ENCODE measurements at places on chromosomes 12 and 14. TPM values are rescaled to one million over a fixed set of nuclear protein-coding genes. Genes with fewer than 3 reads are reported as not detected.

DNA sequence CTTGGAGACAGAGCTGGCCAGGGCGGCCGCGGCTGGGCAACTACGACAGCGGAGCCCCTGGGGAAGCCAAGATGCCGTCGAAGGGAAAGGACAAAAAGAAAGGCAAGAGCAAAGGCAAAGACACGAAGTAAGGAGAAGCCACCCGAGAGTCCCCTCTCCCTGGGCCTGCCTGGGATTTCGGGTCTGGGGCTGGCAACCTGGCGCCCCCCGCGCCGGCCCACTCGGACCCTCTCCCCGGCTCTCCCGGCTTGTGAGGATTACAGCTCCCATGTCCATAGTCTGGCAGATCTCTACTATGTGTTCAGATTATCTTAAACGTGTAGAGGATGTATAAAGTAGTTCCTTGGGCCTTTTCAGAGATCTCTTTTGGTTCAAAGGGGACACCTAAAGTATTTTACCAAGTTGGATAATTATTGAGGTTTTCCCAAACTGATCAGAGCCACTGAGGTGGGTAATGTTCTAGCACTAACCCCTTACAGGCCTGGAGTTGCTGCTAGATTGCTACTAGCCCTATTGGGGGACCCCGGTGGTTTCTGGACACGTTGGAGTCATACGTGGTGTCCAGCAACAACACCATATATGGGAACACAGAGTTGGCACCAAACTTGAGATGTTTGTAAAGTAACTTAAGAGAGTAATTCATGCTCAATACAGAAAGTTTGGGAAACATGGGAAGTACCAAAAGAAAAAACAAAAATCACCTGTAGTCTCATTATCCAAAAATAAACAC is 424 bp downstream of the BBOF1 start:
- H3K4me3 ChIP-seq = peak overlapping the region; percentile 93
- H3K36me3 ChIP-seq = peaks cover 4% of the 10 kb centered on the region
- H3K27ac ChIP-seq = peak overlapping the region; percentile 82
- peaks cover 12% of the 10 kb centered on the region for H3K4me1 ChIP-seq

- no peak overlapping the region for H3K27ac ChIP-seq
- no peak for DNase-seq
- H3K4me1 ChIP-seq = no peaks in the 10 kb centered on the region
- peaks cover 11% of the 10 kb centered on the region for H3K36me3 ChIP-seq
- peaks cover 7% of the 10 kb centered on the region for H3K27me3 ChIP-seq
Observed at GRCh38 chr12:130577351-130577750, 138.7 kb downstream of the RIMBP2 start.

- DNase-seq = no peak
- no peaks in the 10 kb centered on the region for H3K4me1 ChIP-seq
- no peak overlapping the region for H3K4me3 ChIP-seq
- peaks cover 5% of the 10 kb centered on the region for H3K27me3 ChIP-seq
Observed at GRCh38 chr14:77882098-77882497, 82.2 kb downstream of the ADCK1 start.

Gene TAS2R8
- 0.44 TPM for total RNA-seq

Gene SMIM41
- not detected for total RNA-seq

All from endothelial cell (in vitro differentiated cells).